ENCODE measurements at places on chromosomes 16 and 17.

DNA sequence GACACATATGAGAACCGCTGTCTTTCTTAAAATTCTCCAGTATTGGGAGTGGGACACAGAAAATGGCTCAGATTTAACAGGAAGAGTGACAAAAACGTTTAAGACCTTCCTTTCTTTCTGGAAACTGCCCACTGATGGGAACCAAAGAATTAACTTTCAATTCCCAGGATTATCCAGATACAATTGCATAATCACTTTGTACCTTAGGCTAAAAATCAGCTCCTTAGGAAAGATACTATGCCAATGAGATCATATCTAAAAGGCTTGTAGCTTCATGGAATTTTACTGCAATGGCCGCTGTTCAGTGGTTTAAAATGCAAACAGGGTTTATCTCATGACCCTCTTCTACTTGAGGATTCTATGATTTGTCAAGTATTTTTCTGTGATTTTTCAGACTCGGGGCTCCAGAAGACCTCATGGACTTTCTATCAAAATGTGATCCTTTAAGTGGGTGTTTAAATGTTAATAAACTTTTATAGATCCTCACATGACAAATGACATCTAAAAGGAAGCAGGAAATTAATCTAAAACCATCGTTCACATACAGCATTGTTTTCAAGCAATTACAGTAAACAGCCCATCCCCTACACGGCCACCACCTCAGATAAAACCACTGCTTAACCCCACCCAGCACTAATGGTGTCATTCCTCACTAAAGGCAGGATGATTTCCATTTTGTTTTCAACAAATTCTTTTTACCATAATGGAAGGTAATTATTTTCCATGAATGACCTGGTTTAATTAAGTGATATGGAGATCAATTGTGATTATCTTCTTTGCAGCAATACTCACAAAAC is 31.6 kb upstream of the ERN1 start:
- DNase-seq = no peak

DNA sequence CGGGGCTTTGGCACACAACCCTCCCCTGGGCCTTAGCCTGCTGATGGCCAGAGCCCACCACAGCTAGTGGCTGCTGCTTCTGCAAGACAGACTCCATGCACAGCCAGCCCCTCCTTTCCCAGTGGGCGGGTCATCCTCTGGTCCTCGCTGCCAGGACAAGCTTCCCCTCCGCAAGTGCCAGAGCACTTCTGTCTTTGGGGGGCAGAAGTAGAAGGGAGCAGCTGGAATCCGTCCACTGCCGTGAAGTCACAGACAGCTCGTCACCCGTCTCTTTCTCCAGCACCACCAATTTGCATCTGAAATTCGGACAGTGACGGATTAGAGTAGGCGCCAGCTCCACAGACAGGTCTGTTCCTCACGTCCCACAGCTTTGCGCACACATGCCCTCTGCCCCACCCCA is 31.3 kb upstream of the NAT9 start:
- no peak for DNase-seq

- DNase-seq = no peak
Measured at GRCh38 chr17:61406971-61407911, 7.6 kb downstream of the TBX2 start.

GRCh38 chr17:47172696-47173565 is 16.2 kb downstream of the CDC27 start:
- DNase-seq = peak; percentile 15
